Right renal pelvis (tissue), 4 donors: ENCODE measurements at places on chromosomes 12 and 14.

DNA sequence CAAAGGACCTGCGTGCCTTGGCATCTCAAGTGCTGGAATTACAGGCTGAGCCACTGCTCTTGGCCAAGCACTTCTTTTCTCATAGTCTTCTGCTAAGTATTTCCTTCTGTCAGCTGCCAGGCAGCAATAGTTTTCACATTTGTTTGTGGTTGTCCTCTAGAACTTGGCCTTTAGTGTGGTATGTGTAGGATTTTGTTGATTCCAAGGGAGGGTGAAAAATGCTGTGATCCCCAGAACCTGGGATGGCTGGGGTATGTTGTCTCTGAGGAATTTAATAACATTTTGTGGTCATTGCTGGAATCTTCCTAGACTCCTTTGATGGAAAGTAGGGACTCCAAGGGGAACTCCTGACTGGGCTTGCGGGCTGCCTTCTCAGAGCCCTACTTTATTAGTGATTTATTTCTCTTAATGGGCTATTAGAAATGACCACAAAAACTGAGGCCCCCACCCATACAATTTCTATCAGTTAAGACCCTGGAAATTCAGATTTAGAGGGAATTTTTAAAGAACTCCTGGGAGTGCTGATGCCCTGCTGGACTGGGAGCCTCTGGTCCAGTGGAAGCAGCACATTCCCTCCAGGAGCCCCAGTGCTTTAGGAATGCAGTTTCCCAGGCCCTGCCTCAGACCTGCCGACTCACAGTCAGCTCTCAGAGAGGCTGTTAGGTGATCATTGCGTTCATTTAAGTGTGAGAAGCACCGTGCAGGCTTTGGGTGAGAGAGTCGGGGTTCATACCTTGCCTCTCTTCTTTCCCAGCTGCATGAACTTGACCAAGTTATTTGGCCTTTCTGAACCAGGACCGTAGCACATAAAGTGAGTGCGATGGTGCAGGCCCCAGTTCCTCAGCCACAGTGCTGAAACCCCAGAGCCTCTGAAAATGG lies 22.7 kb downstream of the TRAF3 start:
- DNase-seq, result no peak

GRCh38 chr14:94481468-94482131 lies 5.6 kb upstream of the SERPINA9 start:
- DNase-seq, result no peak

GRCh38 chr14:67963545-67963944 lies 144.0 kb downstream of the RAD51B start:
- DNase-seq, result no peak

DNA sequence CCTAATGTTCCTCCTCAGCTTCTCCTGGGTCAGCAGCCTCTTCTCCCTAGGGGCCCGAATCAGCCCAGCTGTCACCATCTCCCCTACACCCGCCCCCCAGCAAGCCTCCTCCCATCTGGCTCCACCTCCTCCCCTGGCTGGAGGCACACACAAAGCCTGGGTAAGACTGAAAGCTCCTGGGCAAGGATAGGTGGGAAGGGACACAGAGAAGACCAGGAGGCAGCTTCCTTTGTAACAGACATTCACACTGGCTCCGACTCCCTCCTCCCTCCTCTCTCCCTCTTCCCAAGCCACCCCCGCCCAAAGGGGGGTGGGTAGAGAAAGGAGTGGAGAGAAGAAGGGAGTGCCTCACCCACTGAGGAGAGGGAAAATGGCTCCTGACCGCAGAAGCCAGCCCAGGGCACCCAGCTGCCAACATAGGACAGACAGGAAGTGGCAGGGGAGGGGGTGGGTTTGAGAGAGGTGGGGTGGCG lies 4.0 kb downstream of the CHD4 start:
- DNase-seq, result no peak

DNA sequence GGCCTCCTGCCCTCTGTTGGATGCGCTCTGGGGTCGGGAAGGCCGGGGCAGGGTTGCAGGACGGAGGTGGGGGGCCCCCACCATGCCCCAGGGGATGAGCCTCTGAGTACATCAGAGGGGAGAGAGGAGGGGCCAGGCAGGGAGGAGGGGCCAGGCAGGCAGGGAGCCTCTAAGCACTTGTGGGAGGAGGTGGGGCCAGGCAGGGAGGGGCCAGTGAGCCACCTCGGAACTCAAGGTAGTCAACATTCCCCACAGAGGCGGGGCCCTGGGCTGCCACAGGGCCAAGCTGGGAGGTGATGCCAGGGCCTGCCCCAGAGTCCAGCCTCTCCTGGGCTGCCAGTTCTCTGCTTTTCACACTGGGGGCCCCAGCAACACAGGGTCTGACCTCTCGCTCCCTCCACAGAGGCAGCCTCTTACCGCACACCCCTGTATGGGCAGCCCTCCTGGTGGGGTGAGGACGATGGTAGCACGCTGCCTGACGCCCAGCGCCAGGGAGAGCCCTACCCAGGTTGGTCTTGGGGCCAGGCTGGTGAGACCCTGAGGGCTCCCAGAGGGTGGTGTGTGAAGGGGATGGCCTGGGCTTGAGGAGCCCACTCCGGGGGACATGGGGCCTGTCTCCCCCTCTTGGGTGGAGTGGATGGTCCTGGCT lies 17.4 kb downstream of the CEP170B start:
- no peak for DNase-seq

- no peak for DNase-seq
Observed at GRCh38 chr14:100191584-100192249, 32.3 kb upstream of the DEGS2 start.

DNA sequence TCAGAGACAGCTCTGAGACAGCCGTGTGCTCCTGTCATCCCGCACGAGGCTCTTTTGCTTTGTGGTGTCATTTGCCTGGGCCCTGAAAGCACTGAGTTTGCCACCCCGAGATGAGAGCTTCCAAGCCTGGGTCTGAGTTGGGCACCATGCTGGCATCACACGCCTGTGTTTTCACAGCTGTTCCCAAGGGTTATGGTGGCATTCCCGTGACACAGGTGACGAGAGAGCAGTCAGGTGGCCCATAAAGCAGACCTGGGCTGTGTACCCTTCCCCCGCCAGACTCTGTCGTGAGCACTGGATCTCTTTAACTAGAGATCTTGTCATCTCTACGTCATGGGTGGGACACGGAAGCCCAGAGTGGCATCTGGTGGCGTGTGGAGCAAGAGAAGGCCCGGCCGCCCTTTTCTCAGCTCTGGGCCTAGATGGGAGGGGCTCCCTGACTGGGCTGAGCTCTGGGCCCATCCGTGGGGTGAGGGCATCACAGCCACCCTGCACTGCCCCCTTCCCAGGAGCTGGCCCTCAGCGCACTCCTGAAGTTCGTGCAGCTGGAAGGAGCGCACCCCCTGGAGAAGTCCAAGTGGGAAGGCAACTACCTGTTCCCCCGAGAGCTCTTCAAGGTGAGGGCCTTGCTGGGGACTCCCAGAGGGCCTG lies 2.6 kb downstream of the NOC4L start:
- no peak for DNase-seq

DNA sequence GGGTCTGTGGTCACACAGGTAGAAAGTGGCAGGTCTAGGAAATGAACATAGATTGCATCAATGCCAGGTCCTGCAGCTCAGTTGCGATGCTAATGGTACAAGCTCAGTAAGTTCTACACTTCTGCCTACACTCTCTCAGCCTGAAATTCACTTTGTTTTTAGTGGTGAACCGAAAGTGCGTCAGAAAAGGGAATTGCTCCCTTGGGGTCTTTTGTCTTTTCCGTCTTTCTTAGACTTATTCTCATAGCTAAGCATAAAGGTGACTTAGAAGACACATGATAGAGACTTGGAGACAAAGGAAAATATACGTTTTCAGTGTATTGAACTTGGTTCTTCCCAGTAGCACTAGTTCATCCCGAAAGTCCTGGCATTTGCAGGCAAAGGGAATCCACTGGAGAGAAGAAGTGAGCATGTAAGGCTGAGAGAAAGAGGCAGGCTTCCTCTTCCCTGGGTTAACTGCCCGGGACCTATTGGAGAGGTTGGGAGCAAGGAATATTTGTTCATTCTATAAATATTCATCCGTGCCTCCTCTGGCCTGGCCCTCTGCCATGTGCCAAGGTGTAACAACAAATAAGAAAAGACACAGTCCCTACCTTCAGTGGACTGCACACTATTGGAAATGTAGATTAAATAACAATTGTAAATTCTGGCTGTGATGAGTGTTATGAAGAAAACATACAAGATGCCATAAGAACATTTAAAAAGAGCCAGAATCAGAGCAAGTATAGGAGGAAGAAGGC lies 785.8 kb downstream of the MED13L start:
- DNase-seq, result no peak

- no peak for DNase-seq
Observed at GRCh38 chr12:129127211-129127610, 273.9 kb downstream of the GLT1D1 start.

- no peak for DNase-seq
Observed at GRCh38 chr12:5492562-5492961, 60.7 kb downstream of the NTF3 start.

DNA sequence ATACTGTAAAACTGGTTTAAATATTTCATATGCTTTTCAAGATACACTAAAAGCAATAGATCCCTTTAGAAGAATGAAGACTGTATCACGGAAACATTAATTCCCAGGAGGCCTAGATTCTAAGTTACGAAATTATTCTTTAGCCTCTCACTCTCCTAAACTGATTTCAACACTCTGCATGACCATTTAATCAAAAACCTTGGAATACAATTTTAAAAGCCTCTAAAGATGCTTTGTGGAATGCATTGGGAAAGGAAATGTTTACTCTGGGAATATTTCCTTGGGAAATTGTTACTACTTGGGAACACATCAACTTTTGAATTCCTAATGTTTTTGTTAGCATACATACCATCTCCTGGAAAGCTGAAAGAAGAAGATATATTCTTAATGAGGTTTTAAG lies 255.7 kb upstream of the FAR2 start:
- DNase-seq, result no peak

- DNase-seq, result peak; percentile 38
Observed at GRCh38 chr12:20368651-20369304, 441 bp downstream of the PDE3A start.
